ENCODE measurements at places on chromosomes 2 and 18.

GRCh38 chr2:116580209-116580608, 1234.3 kb upstream of the DDX18 start:
- no peak for DNase-seq

DNA sequence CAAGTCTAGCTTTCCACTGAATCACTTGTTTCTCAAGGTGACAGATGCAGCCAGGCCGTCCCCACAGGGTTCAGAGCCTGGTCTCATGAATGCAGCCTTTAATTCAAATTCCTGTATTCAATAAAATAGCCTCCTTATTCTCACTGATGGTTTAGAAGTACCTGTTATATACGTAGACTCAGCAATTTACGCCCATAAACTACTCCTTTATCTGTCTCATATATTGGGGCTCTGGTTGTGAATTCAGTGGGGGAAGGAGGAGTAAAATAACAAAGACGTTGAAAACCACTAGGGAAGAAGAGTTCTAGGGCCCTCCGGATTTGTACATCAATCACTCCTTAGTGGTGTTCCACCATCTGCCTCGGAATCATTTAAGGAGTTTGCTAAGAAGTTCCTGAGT, 1.7 kb downstream of the OBSL1 start:
- no peak for DNase-seq

GRCh38 chr2:55809875-55810621, 113.5 kb downstream of the EFEMP1 start:
- no peak for DNase-seq

DNA sequence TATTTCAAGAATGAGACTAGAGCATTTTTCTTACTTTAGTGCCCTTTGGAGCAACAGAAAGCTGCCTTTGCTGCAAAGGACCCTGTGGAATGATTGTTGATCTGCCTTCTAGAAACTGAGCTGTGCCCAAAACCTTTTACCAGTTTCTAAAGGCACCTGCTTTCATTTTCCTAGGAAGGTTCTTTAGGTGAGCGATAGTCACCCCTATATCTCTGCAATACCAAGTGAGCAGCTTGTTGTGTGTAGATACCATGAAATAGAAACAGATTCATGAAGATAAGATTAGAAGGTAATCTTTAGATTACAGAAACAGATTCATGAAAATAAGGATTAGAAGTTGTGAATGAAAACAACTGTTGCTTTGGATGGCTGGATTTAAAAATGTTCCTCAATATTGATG, 202.3 kb downstream of the PLCL1 start:
- no peak for DNase-seq

GRCh38 chr2:9939587-9940485, 11.7 kb upstream of the GRHL1 start:
- DNase-seq = no peak

GRCh38 chr2:37119157-37119556, 34.8 kb downstream of the GPATCH11 start:
- DNase-seq = no peak

DNA sequence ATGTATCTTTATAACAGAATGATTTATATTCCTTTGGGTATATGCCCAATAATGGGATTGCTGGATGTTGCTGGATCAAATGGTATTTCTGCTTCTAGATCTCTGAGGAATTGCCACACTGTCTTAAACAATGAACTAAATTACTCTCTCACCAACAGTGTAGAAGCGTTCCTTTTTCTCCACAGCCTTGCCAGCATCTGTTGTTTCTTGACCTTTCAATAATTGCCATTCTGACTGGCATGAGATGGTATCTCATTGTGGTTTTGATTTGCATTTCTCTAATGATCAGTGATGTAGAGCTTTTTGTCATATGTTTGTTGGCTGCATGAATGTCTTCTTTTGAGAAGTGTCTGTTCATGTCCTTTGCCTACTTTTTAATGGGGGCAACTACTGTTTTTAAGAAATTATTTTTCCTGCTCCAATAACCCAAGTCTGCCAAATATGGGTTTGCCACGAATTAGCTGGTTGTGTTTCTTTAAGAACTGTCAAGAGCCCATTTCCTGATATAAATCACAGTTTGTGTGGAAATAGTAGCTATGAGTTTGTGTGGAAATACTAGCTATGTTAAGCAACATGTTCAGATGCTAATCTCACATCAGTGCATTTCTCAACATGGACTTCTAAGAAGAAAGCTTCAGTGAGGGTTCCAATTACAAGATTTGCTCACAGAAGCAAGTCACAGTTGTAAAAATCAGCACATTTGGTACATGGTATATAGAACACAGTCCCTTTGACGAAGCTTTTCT, 259.4 kb downstream of the ANAPC1 start:
- no peak for DNase-seq

- DNase-seq = no peak
Observed at GRCh38 chr2:149735237-149735958, 147.8 kb upstream of the MMADHC start.

DNA sequence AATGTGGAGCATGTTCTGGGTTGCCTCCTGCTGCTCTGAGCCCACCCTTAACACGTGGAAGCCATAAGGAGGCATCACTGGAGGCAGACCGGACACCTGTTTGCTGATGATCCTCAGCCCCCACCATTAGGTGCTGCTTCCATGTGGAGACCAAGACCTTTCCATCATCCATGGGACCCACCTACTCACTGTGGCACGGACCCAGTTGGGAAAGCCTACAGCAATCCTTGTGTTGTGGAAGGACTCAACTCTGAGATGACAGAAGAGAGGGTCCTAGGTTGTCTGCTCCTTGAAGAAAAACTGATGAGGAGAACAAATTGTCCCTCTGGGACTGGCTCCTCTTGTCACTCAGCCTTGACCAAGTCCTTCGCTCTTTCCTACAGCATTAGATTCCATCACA, 86.5 kb upstream of the RAB12 start:
- DNase-seq = no peak

DNA sequence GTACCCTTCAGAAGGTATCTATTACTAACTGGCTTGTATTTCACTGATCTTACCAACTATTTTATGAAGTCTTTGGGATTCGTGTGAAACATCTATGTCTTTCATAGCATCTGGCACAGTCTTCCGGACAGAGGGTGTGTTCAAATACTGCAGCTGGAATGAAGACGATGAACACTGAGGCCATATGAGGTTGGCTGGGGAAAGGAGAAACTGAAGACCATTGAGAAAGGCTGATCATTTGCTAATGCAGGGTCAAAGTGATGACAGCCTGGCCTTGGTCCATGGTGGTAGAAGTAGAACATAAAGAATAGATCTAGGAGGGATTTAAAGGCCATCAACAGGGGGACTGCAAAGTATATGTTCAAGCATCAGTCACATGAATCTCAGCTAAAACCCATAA, 132.7 kb downstream of the CCBE1 start:
- DNase-seq = no peak

DNA sequence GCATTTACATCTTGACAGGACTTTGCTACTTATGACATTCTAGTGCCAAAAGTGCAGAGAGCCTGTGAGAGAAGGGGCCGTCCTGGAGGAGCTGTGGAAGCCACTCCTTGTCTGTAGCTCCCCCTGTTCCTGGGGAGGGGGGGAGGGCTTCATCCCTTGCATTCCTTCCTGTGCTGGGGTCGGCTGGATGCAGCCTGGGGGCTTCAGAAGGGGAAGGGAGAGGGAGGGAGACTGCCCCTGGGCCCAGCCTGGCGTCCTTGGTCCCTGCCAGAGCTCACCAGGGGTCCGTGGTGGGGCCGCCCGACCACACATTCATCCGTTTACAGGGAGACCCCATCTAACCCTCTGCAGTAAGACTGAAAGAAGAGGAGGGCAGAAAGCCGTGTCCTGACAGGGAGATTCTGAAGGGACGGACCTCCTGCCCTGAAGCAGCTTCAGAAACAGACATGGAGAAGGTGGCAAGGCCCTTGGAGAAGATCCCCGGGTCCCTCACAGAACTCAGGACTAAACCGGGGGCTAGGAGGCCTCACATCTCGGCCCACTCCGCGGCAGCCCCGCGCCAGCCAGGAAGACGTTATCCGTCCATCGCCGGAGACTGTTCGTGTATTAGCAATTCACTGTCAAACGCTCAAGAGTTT, 258.3 kb upstream of the SALL3 start:
- no peak for DNase-seq

GRCh38 chr2:217092710-217093379, 233.0 kb upstream of the TNP1 start:
- DNase-seq = no peak

DNA sequence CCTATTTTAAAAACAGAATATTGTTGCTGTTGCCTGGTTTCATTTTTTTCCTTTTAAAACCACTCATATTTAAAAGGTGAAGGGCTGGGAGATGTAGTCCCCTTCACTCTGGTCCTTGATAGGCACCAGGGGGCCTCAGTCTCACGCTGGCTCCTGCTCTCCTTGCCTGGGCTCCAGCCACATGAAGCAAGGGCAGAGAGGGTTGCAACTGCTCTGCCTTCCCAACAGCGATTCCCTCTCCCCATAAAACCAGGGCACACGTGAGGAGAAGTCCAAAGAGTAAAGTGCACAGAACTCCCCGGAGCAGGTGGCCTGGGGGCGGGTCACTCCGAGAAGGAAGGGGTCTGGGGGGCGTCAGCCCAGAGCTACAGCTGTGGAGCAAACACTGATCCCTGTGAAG, 12.8 kb downstream of the TMEM127 start:
- no peak for DNase-seq

DNA sequence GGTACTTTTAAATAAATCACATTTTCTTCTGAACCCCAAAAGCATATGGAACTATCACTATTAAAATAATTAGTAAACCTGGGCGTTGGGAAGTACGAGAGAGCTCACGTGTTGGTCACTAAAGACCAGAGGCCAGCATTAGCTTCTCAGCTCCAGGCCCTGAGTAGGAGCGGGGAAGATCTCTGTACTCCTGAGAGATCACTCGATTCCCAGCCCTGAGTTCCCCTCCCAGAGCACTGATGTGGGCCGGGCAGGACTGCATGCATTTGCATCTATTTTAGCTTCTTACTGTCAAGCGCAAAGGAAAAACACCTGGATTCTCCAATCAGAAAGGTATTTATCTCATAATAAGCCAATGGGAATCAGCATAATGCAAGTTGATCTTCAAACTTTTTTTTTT, 6.2 kb downstream of the PXDN start:
- no peak for DNase-seq

- no peak for DNase-seq
Observed at GRCh38 chr2:241463276-241464135, 44.9 kb downstream of the STK25 start.

GRCh38 chr2:157837851-157838441, 38.2 kb downstream of the ACVR1 start:
- DNase-seq = no peak

GRCh38 chr2:27038012-27038411, 5.2 kb downstream of the TMEM214 start:
- DNase-seq = no peak

GRCh38 chr2:44716131-44716530, 225.4 kb upstream of the SIX3 start:
- no peak for DNase-seq

- no peak for DNase-seq
Observed at GRCh38 chr2:150309311-150310080, 178.0 kb downstream of the RND3 start.

DNA sequence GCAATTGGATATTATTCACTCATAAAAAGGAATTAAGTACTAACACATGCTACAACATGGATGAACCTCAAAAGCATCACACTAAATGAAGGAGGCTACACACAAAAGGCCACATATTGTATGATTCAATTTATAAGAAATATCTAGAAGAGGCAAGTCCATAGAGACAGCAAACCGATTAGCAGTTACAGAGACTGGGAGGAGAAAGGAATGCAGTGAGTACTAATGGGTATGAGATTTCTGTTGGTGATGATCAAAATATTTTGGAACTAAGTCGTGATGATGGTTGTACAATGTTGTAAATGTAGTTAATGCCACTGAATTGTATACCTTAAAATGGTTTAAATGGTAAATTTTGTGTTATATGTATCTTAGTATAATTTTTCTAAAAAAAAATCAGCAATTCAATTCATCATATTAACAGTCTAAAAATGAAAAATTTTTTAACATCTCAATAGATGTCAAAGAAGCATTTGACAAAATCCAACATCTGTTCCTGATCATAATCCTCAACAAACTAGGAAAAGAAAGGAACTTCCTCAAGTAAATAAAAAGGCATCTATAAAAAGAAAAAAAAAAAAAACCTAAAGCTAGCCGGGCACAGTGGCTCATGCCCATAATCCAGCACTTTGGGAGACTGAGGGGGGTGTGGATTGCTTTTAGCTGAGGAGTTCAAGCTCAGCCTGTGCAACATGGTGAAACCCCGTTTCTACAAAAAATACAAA, 98.1 kb downstream of the TGIF1 start:
- DNase-seq = no peak

GRCh38 chr2:67716895-67717396, 319.8 kb downstream of the ETAA1 start:
- no peak for DNase-seq

DNA sequence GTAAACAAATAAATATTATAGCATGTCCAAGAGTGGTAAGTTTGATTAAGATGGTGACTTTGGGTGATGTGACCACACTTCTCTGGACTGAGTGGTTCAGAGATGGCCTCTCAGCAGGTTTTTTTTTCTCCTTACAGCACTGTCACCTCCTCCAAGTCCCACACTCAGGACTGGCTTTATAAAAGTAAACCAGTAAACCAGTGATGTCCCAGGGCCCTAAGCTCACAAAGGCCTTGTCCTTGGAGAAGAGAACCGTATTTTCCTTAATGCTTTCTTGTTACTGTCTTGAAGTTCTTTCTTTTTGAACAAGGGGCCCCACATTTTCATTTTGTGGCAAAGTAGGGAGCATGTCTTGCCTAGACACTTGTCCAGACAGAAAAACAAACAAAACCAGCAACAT, 274.0 kb downstream of the MYCN start:
- no peak for DNase-seq

DNA sequence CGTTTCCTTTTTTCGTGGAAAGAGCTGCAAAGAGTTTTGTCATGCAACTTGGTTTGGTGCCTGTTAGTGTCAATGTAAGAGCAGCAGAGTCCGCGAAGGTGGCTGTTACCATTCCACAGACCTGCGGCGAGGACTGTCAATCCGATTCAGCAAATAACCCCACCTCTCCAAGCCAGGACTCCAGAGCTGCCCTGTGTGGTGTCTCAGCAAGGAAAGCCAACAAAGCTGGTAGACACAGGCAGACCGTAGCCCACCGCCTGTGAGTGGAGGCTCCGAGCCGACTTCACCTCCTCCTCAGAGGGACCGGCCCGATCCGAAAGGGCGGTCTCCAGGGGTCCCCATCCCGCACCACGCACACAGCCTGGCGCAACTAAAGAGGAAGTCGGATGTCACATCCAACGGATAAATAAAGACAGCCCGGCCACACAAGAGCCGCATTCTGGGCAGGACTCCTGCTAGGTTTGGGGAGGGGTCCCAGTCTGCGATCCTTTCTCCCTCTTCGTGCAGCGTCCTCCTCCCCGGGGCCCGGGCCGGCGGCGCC, 819 bp downstream of the ANKRD44 start:
- DNase-seq = no peak

DNA sequence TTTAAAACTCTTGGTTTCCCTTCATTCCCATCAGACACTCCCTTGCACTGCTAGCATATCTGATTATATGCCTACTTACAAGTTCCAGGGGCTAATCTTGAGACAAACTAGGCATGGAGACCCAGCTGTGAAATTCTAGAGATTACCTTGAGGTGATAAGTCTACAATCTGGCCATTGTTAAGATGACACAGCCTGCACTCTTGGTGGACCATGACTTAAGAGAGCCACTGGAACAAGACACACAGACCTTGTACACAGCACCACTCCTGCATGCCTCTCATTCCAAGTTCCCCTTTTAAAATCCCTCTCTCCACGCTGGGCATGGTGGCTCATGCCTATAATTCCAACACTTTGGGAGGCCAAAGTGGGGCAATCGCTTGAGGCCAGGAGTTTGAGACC, 387.2 kb upstream of the DCC start:
- DNase-seq = no peak
